Activated naive CD4-positive, alpha-beta T cell (primary cell): ENCODE measurements at places on chromosomes 5 and 9.

DNA sequence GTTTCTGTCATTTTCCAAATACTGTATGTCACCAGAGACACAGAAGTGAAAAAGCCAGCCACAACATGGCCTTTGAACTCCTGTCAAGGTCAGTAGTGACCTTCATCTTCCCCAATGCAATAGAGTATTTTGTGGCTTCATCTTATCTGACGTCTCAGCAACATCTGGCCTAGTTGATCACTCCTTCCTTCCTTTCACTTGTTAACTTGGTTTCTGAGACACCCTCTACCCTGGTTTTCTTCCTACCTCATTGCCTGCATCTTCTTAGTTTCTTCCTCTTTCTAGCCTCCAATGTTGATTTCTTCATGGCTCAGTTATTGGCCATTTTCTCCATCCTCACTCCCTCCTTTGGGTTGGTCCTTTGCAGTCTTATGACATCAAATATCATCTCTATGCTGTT lies 36.3 kb downstream of the GLIS3 start:
- no peak for DNase-seq

- no peak for DNase-seq
Observed at GRCh38 chr5:2536632-2537377, 214.7 kb downstream of the IRX2 start.

GRCh38 chr5:52017567-52017966 lies 634.3 kb downstream of the ISL1 start:
- DNase-seq: no peak

DNA sequence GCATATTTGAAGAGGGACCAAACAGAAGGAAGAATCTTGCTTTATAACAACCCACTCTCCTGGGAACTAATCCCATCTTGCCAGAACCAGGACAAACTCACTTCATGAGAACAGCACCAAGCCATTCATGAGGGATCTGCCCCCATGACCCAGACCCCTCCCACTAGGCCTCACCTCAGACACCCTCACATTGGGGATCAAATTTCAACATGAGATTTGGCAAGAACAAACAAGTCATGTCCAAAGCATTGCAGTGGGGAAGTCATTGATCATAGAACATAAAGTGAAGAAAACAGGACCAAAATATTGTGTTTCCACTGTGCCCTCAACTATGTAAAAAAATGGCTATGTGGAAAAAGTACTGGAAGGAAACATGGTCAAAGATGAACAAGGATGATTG lies 43.9 kb downstream of the MAP1B start:
- DNase-seq: no peak
